ENCODE measurements at places on chromosomes 3 and 15.
A peak's percentile ranks its signal among the peaks of the same experiment; 100 is the strongest.

GRCh38 chr15:61459785-61460707 lies 230.9 kb upstream of the RORA start:
- H3K27ac ChIP-seq, result peak overlapping the region; percentile 32
- no peak overlapping the region for H3K4me3 ChIP-seq
- H3K36me3 ChIP-seq, result no peaks in the 10 kb centered on the region
- no peaks in the 10 kb centered on the region for H3K27me3 ChIP-seq
- H3K4me1 ChIP-seq, result peaks cover 20% of the 10 kb centered on the region
- DNase-seq, result peak; percentile 59

DNA sequence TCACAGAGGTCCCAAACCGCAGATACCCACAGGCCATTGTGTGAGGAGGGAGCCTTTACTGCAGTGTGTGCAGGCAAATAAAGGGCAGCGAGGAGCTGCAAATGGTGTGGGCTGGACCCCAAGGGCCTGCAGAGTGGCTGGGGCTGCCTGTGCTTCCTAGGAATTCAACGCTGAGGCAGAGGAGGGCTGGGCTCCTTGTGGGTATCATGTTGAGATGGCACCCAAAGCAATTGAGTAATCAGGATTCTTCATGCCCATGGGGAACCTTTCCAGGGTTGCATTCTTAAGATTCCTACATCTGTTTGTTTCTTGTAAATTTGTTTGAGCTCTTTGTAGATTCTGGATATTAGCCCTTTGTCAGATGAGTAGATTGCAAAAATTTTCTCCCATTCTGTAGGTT lies 85.4 kb upstream of the LIPC start:
- H3K27ac ChIP-seq, result no peak overlapping the region
- no peaks in the 10 kb centered on the region for H3K4me1 ChIP-seq
- no peak overlapping the region for H3K4me3 ChIP-seq
- DNase-seq, result no peak

DNA sequence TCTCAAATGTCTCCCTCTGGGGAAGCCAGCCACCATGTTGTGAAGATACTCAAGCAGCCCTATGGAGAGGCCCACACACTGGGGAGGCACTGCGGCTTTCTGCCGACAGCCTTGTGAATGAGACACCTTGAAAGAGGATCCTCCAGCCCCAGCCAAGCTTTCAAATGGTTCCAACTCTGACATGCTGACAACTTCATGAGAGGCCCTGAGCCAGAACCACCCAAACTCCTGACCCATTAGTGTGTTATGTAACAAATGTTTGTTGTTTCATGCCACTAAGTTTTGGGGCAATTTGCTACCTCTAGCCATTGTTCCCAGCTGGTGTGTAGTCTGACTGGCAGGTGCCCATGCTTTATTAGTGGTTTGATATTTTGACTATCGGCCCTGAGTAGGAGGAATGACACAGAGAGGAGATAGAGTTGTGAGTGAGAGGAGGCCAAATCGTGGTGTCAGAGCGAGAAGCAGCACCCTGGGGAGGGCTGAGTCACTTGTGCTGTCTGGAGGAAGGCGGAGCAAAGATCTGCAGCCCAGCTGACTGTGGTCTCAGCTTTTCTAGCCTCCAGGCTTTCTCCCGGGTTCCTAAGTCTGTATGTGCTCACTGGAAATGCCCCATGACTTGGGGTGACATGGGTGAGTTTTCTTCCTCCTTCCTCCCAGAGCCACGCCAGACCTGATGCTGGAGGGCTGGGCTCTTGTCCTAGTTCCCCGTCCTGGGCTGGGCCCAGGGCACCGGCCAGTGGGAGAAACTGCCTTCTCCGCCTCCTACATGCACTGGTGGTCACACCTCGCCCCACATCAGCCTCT lies 56.7 kb upstream of the BLM start:
- DNase-seq, result peak; percentile 62
- H3K27ac ChIP-seq, result no peak overlapping the region
- no peak overlapping the region for H3K4me3 ChIP-seq

DNA sequence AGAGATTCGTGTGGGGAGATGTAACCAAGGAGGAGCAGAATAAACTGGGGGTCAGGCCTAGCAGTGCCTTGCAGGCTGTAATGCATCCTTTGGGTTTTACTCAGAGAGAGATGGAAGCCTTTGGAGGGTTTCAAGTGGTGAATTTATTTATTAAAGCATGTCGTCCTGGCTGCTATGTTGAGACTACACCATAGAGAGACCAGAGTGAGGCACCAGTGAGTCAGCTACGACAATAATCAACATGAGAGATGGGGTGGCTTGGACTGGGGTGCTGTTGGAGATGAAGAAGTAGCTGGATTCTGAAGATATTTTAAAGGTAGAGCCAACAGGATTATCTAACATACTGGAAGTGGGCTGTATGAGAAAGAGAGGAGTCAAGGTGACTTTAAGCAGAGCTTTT lies 335.3 kb upstream of the ARHGEF26 start:
- H3K27me3 ChIP-seq, result no peaks in the 10 kb centered on the region
- no peaks in the 10 kb centered on the region for H3K36me3 ChIP-seq
- DNase-seq, result no peak
- peaks cover 21% of the 10 kb centered on the region for H3K4me1 ChIP-seq
- no peak overlapping the region for H3K27ac ChIP-seq

Data from hepatocyte (in vitro differentiated cells).